WTC11 (cell line): ENCODE measurements at places on chromosomes 4 and X.

- DNase-seq = peak; percentile 56
Measured at GRCh38 chr4:38664706-38665401, 855 bp downstream of the KLF3 start.

DNA sequence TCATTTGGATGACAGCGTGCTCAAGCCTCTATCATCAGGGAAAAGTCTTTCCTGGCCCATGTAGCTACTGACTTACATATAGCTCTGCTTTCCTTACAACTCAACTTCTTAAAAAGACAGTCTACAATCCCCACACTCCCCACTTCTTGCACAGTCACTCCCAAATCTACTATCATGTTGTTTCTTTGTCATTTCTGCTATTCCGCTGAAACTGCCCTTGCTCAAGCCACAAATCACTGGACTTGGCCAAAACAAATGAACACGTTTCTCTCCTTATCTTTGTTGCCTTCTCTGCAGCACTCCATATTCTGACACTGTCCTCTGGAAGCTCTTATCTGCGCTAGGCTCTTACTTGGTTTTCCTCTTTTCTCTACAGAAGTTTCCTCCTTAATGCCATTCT lies 28.2 kb downstream of the GPRIN3 start:
- DNase-seq = no peak

GRCh38 chr4:147639388-147639787 lies 22.2 kb downstream of the TMEM184C start:
- no peak for DNase-seq

- DNase-seq = no peak
Measured at GRCh38 chrX:105765691-105766090, 56.6 kb upstream of the NRK start.

- no peak for DNase-seq
Measured at GRCh38 chr4:40186665-40187014, 10.2 kb upstream of the RHOH start.

GRCh38 chr4:121741751-121742150 lies 23.2 kb downstream of the SMIM43 start:
- DNase-seq = no peak
